ENCODE measurements at places on chromosomes 6 and 20. TPM values are rescaled to one million over a fixed set of nuclear protein-coding genes. Genes with fewer than 3 reads are reported as not detected.
A peak's percentile ranks its signal among the peaks of the same experiment; 100 is the strongest.

Gene UNC5CL
- 1.1 TPM for total RNA-seq

Gene COL12A1
- total RNA-seq, result not detected

Gene XKR7
- not detected for total RNA-seq

Gene RBCK1
- 135 TPM for total RNA-seq

Gene ZC3H12D
- total RNA-seq, result 6.0 TPM

Gene MRAP2
- not detected for total RNA-seq

Gene PLEKHG1
- total RNA-seq, result 0.76 TPM

Gene NKAPL
- total RNA-seq, result not detected

Gene BPIFB1
- total RNA-seq, result not detected

GRCh38 chr6:84013931-84014330 lies 19.6 kb upstream of the MRAP2 start:
- H3K36me3 ChIP-seq, result no peaks in the 10 kb centered on the region
- H3K4me3 ChIP-seq, result no peak overlapping the region
- no peaks in the 10 kb centered on the region for H3K4me1 ChIP-seq
- H3K27me3 ChIP-seq, result peaks cover 4% of the 10 kb centered on the region

DNA sequence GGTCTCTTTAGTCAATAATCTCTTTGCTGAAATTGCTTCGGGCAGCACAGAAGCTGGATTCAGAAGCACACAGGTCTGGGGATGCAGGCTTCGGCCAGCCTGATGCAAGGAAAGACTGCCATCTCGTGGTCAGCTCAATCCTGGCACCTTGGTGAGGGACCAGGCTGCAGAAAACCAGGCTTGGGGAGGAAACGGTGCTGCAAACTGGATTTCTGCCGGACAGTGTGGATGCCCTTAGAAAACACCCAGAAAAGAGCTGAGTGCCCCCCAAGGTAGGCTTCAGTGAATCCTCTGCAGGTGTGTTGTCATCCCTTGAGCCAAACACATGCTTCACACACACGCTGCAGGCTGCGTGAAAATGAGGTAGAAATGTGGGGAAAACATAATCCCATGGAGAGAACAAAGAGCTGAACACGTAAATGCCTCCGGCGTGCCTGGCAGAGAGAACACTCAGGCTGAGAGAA lies 89.8 kb upstream of the PAX1 start:
- peaks cover 3% of the 10 kb centered on the region for H3K4me1 ChIP-seq
- H3K27me3 ChIP-seq, result no peaks in the 10 kb centered on the region
- H3K36me3 ChIP-seq, result no peaks in the 10 kb centered on the region

DNA sequence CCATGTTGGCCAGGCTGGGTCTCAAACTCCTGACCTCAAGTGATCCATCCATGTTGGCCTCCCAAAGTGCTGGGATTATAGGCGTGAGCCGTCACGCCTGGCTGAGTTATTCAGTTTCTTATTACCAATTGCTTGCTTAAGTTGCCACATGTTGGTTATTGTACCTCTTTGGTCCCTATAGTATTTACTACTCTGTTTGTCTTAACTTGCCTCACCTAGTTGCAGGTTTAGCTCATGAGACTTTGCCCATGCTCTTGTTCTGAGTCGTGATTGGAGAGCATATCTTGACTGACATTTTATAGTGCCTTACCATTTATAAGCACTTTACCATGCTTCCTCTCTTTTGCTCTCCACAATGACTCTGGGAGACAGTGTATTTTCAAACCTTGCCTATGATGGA lies 134.2 kb upstream of the HDGFL1 start:
- H3K27me3 ChIP-seq, result no peaks in the 10 kb centered on the region
- H3K4me3 ChIP-seq, result no peak overlapping the region
- H3K4me1 ChIP-seq, result no peaks in the 10 kb centered on the region
- DNase-seq, result no peak

GRCh38 chr20:21570285-21570992 lies 56.6 kb upstream of the NKX2-2 start:
- no peak overlapping the region for H3K27ac ChIP-seq
- no peak overlapping the region for H3K4me3 ChIP-seq
- peaks cover 16% of the 10 kb centered on the region for H3K27me3 ChIP-seq
- no peak for DNase-seq
- H3K36me3 ChIP-seq, result no peaks in the 10 kb centered on the region

- no peaks in the 10 kb centered on the region for H3K36me3 ChIP-seq
- H3K27me3 ChIP-seq, result peaks cover 37% of the 10 kb centered on the region
- no peaks in the 10 kb centered on the region for H3K4me1 ChIP-seq
Measured at GRCh38 chr6:11023032-11023431, 21.1 kb downstream of the ELOVL2 start.

DNA sequence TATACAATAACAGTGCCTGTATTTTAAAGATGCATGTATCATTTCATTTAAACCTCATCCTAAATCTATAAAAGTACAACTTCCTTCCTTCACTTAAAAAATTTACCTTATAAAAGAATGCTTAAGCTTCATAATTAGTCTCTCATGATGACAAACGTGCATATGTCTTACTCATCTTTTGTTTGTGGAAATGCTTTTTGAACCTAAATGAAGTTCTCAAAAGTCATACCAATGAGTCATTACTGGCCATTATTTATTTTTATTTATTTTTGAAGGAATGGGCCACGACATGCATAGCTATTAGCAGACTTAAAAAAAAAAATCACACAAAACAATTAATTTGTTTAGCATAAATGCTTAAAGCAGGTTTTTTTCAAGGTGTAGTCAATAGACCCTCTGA lies 3.7 kb downstream of the TFB1M start:
- H3K27me3 ChIP-seq, result no peaks in the 10 kb centered on the region
- H3K4me1 ChIP-seq, result peaks cover 35% of the 10 kb centered on the region
- peaks cover 51% of the 10 kb centered on the region for H3K36me3 ChIP-seq
- no peak for DNase-seq

DNA sequence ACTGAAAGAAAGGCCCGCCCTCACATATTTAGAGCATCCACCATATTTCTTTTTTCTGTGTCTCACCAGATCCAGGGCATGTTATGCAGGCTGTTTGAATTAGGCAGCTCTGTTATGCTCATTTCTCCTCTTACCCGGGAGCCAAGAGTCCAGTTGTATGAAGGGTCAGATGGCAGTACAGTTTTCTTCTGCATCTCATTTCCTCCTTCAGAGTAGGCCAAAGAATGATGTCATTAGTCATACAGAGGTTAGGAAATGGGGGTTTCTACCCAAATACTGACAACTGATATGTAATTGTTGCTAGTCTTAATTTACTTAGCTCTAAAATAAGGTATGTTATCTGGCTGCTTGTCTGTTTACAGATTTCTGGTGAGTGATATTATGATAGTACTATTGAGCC lies 130.8 kb downstream of the SOBP start:
- H3K36me3 ChIP-seq, result peaks cover 6% of the 10 kb centered on the region
- peaks cover 3% of the 10 kb centered on the region for H3K27me3 ChIP-seq
- H3K4me3 ChIP-seq, result no peak overlapping the region
- H3K4me1 ChIP-seq, result peaks cover 63% of the 10 kb centered on the region

DNA sequence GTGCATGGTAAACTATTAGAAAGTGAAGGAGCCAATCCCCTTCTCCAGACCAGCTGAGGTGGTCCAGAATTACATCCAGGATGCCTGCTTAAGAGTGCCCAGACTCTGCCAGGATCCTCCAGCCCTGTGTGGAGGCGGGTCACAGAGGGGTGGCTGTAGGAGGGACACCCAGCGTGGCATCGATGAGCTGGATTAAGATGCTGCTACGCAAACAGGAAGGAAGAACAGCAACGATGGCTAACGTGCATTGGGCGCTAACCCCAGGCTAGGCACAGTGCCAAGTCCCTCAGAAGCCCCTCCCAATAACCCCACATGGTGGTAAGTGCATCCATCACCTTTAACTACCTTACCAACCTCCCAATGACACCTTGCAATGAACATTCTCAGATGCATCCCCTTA lies 63.9 kb upstream of the MRPS10 start:
- peaks cover 60% of the 10 kb centered on the region for H3K4me1 ChIP-seq
- peak overlapping the region; percentile 76 for H3K27ac ChIP-seq
- DNase-seq, result peak; percentile 59
- H3K4me3 ChIP-seq, result no peak overlapping the region

- no peaks in the 10 kb centered on the region for H3K36me3 ChIP-seq
- H3K4me1 ChIP-seq, result peaks cover 25% of the 10 kb centered on the region
- no peak overlapping the region for H3K4me3 ChIP-seq
- no peak for DNase-seq
Measured at GRCh38 chr6:138814179-138814834, 18.4 kb downstream of the ECT2L start.

GRCh38 chr6:149899926-149900619 lies 2.2 kb upstream of the RAET1E start:
- no peak overlapping the region for H3K27ac ChIP-seq
- H3K27me3 ChIP-seq, result peaks cover 4% of the 10 kb centered on the region
- H3K36me3 ChIP-seq, result no peaks in the 10 kb centered on the region
- no peak for DNase-seq
- H3K4me3 ChIP-seq, result no peak overlapping the region
- H3K4me1 ChIP-seq, result peaks cover 15% of the 10 kb centered on the region

- no peak overlapping the region for H3K4me3 ChIP-seq
- H3K36me3 ChIP-seq, result no peaks in the 10 kb centered on the region
- H3K4me1 ChIP-seq, result no peaks in the 10 kb centered on the region
Measured at GRCh38 chr6:133548423-133549159, 307.4 kb downstream of the EYA4 start.

DNA sequence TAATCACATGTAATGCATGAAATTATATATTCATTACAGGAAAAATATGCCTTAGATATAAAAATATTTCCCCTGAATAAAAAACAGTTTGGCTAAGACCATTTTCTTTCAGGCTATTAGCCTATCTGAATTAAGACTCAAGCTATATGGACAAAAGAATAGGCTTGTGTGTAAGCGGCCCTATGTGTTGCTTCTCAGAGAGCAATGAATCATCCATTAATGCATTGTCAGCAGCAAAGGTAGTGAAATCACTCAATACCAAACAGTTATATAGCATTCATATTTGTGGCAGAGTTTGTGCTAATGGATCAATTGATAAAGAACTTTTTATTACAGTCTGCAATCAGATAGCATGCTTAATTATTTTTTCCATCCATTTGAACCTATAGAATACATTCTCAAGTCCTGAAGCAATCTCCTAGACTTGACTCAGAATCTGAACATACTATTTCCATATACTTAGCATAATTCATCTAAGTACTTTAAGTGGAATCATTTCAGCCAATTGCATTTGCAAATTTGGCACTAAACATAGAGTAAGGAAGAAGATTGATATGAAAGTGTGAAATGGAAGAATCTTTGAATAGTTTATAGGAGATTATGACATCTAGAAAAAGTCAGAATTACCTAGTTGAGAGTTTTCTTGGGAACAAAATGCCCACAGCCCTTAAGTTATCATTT lies 112.2 kb downstream of the ADGRB3 start:
- H3K4me1 ChIP-seq, result no peaks in the 10 kb centered on the region
- no peak overlapping the region for H3K27ac ChIP-seq
- no peak for DNase-seq
- H3K27me3 ChIP-seq, result no peaks in the 10 kb centered on the region

DNA sequence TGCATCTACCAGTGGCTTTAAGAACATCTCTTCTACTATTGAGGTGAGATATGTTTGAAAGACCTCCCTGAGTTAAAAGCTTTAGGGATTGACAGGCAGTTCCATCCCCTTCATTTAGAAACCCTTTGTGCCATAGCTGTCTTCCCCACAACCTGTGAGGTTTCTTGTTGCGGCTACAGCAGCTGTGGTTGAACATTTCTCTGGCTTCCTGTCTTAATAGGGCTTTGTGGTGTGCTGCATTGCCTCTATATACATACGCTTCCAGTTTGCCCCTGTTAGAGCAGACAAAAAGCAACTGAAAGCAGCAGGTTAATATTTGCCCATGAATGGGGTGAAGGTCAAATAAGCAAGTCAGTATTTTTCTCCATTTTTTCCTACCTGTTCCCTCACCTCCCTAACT lies 210.2 kb downstream of the TMEM200A start:
- DNase-seq, result peak; percentile 90
- H3K36me3 ChIP-seq, result peaks cover 72% of the 10 kb centered on the region
- no peaks in the 10 kb centered on the region for H3K27me3 ChIP-seq
- peaks cover 54% of the 10 kb centered on the region for H3K4me1 ChIP-seq
- H3K27ac ChIP-seq, result peak overlapping the region; percentile 92

- DNase-seq, result no peak
- no peaks in the 10 kb centered on the region for H3K36me3 ChIP-seq
- no peak overlapping the region for H3K4me3 ChIP-seq
- no peaks in the 10 kb centered on the region for H3K27me3 ChIP-seq
- H3K4me1 ChIP-seq, result no peaks in the 10 kb centered on the region
- no peak overlapping the region for H3K27ac ChIP-seq
Measured at GRCh38 chr6:15823838-15824414, 161.1 kb upstream of the DTNBP1 start.

DNA sequence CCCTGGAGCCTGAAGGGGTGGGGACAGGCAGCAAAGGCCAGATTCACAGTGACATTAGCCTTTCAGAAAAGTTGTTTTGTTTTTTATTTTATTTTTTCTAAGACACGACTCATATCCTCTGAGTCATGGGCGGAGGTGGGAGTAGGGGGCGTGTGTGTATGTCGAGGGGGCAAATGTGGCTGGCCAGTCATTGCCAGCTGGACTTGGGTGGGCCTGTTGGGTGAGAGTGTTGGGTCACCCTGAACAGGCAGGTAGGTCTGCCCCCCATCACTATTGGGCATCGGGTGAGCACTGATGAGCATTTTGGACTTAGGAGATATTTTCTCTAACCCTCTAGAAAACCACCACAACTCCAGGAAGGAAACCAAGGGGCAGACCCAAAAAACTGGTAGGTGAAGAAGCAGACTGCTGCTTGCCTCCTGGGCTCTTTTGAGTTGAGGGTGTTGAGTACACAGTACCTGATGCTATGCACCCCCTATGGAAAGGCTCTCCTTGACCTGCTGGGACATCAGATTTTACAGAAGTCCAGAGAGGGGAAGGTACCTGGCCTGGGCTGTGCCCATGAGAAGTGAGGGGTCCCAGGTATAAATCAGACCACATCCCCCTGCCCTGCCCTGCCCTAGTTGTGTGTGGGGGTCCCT lies 5.6 kb downstream of the SMIM29 start:
- peaks cover 88% of the 10 kb centered on the region for H3K4me1 ChIP-seq
- no peak for DNase-seq
- H3K36me3 ChIP-seq, result peaks cover 65% of the 10 kb centered on the region
- H3K27me3 ChIP-seq, result no peaks in the 10 kb centered on the region
